Activated T-helper 17 cell treated with anti-CD3 and anti-CD28 coated beads, Interleukin-2, amount 50 U/mL, for 72 hours (primary cell): ENCODE measurements at places on chromosomes 6 and 20. TPM values are rescaled to one million over a fixed set of nuclear protein-coding genes. Genes with fewer than 3 reads are reported as not detected.

- ATAC-seq, result peak; percentile 91
Measured at GRCh38 chr6:43708860-43709653, 21.5 kb upstream of the MRPS18A start.

Gene FBXL4
- total RNA-seq, result 12.9 TPM

Gene TNFRSF21
- 0.41 TPM for total RNA-seq

GRCh38 chr6:4582506-4583417 is 193.4 kb upstream of the CDYL start:
- no peak for ATAC-seq

DNA sequence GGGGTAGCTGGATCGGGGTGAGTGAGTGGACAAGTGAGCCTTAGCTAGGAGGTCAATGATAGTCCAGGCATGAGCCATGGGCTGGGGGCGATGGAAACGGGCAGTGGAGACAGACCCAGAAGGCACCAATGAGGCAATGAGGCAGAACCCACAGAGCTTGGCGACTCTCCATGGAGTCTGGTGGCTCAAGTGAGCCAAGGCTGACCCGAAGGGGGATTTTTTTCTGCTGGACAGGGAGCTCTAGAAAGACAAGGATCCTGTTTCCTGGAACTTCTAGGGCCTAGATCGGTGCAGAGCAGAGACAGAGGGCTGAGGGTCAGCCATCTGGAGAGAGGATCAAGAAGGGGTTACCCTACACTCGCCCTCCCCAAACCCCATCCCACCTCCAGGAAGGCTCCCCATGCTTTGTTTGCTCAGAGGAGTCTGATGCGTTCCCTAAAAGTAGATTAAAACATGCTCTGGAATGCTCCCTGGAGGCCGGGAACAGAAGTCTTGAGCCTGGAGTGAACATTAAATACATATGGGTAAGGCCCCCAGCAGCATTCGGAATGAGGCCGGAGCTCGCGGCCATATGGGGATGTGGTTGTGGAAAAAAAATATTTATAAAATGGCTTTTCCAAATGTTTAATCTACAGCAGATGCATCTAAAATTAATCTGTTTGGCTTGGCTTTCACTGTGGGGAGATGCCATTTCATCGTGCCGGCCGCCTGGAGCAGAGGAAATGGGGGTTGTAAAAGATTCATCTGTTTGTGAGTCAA is 237.8 kb upstream of the PMEPA1 start:
- no peak for ATAC-seq

DNA sequence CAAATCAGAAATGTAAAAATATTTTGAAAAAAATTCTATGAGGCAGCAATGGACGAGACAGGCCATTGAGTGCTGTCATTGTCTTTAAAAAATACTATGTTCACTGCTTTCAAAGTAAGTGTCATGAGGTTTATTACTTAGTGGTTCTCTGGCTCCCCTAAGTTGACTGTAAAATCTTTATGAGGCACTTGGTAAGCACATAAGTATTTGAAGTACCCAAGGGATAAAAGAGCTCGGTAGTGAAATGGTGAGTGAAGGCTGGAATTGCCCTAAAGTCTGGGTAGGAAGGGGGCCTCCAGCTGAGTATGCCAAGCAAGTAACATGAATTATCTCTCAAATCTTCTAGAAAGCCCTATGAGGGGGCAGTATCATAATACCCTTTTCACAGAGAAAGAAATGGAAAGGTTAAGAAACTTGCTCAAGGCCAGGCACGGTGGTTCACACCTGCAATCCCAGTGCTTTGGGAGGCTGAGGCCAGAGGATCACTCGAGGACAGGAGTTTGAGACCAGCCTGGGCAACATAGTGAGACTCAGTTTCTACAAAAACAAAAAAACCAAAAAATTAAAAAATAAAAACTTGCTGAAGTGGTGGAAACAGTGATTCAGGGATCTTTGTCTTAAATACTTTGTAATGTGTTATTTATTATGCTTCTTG is 5.5 kb upstream of the CTCFL start:
- ATAC-seq, result no peak

Gene GPR6
- not detected for total RNA-seq

Gene DACT2
- total RNA-seq, result 0.13 TPM

DNA sequence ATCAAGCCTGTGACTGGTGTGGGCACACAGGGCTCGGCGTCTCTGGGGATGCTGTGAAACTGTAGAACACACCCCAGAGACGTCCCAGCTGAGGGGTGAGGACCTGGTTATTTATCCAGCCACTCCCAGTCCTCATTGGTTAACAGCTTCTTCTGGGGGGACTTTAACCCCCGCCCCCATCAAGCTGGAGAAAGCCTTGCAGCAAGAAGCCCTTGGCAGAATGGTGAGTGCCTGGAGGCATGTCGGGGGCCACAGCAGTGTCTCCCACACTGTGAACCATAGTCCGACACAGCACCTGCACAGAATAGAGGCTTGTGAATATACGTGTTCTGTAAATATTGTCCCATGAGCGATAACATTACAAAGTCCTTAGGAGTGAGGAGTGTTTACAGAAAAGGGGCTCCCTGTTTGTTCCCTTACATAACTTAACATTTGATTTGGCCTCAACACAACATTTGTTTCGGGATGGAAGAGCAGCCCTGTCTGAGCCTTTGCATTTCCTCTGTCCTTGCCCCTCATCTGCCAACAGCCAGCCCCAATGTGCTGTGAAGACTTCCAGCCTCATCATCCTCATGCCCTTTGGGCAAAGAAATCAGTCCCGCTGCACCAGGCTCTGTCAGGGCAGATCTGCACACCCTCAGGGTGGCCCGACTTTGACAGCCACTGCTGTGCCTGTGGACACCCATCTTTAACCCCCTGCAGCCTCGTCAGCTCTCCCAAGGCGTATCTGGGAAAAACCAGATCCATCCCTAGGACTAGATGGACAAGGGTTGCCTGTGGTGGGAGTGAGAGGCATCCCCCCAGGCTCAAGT is 2.2 kb upstream of the RRBP1 start:
- no peak for ATAC-seq
